Hindlimb muscle (tissue), 1 donor: ENCODE measurements at places on chromosomes 3 and 15. TPM values are rescaled to one million over a fixed set of nuclear protein-coding genes. Genes with fewer than 3 reads are reported as not detected.

DNA sequence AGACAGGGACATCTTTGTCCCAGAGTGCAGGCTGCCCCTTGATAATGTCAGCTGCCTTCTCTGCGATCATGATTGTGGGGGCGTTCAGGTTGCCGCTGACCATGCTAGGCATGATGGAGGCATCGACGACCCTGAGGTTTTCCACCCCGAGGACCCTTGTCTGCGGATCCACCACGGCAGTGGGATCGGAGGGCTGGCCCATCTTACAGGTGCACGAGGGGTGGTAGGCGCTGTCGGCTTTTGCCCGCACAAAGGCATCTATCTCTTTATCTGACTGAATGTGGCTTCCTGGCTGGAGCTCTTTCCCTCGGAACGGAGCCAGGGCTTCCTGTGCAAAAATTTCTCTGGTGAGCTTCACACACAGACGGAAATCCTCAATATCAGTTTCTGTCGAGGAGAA is 28.4 kb downstream of the CHDH start:
- no peak for DNase-seq

GRCh38 chr3:47491777-47492176 is 16.0 kb upstream of the SCAP start:
- DNase-seq = no peak

- no peak for DNase-seq
Measured at GRCh38 chr15:91413142-91413541, 313.1 kb downstream of the SV2B start.

GRCh38 chr3:114442246-114442645 is 148.4 kb downstream of the TIGIT start:
- DNase-seq = no peak

The TRAIP gene
- polyA plus RNA-seq = 4.8 TPM

The FETUB gene
- not detected for polyA plus RNA-seq

DNA sequence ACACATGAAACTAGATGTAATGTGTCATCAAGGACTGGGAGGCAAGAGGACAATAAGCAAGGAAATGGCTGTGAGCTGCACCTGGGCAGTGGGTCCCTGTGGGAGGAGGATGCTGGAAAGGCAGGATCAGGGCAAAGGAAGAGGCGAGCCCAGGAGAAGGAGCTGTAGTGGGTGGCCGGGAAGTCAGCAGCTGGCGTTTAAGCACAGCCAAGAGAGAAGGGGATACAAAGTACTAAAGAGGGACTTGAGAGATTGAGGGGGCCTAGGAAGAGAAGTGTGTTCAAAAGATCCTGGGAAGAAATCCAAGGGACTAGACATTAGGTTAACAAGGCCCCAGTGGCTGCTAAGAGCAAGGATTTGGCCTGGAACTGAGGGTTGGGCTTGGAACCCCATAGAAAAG is 188.5 kb upstream of the SLC24A5 start:
- DNase-seq = no peak

GRCh38 chr3:148711981-148712666 is 14.4 kb downstream of the AGTR1 start:
- no peak for DNase-seq
